Retinal pigment epithelial cell (primary cell): ENCODE measurements at places on chromosomes 5 and 9.

DNA sequence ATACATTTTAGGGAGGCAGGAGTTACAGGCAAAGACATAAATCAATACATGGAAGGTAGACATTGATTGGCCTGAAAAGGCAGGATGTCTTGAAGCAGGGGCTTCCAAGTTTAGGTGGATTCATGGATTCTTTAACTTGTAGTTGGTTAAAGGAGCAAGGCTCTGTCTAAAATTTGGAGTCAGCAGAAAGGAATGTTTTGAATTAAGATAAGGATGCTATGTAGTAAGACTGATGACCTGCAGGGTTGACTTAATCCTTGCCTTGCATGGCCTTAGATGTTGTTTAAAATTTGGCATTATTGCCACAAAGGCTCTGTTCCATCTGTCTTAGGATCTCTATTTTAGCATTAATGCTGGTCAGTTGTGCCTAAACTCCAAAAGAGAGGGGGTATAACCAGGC, 171.3 kb downstream of the C5orf15 start:
- no peak for DNase-seq

DNA sequence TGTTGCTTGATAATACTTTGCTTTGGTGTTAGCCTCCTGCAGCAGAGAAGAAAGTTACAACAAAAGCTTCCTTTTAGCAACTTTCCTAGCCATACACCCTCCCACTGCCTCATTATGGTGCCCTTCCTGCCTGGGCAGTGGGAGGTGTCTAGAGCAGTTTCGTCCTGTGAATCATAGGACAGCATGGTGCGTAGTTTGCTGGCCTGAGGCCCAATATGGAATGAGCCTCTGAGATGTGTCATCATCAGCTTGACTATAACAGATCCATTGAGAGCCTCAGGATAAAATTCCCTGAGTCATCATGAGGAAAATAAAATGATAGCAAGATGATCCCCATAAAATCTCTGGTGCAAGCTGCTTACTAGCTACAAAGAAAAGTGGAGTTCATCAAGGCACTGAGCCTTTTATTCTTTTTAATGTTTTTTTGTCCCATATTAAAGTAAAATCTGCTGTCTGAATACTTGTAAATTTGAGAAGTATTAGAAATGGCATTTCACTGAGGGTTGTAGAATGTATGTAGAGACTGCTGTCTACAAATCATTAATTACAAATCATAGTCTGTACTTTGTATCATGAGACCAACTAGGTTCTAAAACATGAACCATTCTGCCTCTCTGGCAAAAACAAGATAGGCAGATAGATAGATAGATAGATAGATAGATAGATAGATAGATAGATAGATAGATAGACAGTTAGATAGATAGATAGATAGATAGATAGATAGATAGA, 303.0 kb upstream of the PDE4D start:
- DNase-seq: peak; percentile 67

- no peak for DNase-seq
Measured at GRCh38 chr9:29865764-29866313, 2292.6 kb upstream of the C9orf72 start.

- DNase-seq: no peak
Measured at GRCh38 chr9:93473411-93473810, 20.0 kb upstream of the FAM120AOS start.

- DNase-seq: no peak
Measured at GRCh38 chr9:92385001-92385400, 19.4 kb downstream of the OGN start.

GRCh38 chr9:132042324-132042723, 37.3 kb downstream of the MED27 start:
- peak; percentile 55 for DNase-seq

DNA sequence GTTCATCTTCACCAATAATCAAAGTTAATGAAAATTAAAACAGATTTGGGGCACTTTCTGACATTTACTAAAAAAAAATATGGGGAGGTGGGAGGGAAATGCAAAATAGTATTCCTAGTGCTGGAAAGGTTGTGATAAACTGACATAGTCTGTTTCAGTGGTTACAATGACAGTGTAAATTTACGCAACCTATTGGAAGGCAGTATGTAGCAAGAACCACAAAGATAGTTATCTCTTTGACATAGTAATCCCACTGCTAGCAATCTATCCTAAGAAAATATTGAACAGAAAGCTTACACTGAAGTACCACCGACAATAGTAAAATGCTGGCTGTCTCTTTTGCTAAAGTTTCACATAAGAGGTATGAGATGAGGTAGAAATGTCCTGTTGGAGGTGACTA, 15.1 kb upstream of the EPB41L4B start:
- no peak for DNase-seq

DNA sequence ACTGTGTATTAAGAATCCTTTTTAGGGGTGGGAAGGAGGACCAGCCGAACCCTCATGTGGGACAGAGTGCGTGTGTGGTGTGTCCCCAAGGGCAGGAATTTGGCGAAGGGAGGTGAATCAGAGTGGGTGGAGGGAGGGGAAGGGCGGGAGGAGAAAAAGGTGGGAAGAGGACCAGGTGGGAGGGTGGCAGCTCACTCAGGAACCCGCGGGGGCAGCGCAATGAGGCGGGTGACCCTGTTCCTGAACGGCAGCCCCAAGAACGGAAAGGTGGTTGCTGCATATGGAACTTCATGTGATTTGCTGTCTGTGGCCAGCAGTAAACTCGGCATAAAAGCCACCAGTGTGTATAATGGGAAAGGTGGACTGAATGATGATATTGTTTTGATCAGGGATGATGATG, 8.8 kb upstream of the POLR1E start:
- DNase-seq: no peak

GRCh38 chr5:90987726-90988125, 395.4 kb downstream of the ARRDC3 start:
- DNase-seq: no peak

GRCh38 chr5:119417891-119418605, 34.2 kb upstream of the HSD17B4 start:
- DNase-seq: peak; percentile 92

DNA sequence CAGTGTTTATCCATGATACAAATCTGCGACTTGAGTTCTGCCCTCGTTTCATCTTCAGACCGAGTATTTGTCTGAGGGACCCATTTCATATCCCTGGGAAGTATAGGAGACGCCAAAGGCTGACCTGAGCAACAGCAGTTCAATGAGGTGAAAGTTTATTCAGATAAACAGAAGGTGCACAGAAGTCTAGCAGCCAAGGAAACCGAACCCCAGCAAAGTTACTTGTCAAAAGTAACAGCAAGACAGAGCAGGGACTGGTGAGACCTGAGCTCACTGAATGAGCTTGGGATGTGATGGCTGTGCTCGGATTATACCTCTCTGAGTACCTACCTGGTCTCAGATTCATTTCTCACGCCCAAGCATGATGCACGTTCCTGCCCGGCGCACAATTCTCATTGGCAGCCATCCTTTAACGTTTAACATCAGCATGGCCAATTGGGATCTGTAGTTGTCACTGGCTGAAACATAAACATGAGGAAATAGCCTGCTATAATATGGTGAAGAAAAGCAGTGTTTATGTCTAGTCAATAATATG, 599 bp downstream of the LYRM7 start:
- DNase-seq: no peak

DNA sequence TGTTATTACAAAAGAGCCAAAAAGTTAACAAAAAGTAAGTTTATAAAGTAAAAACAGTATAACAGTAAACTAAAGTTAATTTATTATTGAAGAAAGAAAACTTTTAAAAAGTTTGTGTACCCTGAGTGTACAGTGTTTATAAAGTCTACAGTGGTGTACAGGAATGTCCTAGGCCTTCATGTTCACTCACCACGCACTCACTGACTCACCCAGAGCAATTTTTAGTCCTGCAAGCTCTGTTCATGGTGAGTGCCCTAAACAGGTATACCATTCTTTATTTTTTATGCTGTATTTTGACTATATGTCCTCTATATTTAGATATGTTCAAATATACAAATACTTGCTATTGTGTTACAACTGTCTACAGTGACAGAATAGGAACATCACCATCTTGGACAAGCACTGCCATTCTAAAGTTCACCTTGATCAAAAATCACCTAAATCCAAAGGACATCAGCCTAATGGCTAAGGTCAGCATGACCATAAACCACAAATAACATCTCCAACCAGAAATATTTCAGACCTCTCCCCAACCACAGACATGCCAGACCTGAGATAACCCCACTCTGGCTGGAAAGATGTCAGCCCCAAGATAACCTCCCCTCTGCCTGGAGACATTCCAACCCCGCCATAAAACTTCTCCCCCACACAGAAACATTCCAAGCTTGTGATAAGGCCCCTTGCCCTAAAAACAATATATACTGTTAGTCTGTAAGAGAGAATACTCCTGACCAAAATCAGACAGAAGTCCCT, 56.1 kb downstream of the AGXT2 start:
- DNase-seq: no peak

DNA sequence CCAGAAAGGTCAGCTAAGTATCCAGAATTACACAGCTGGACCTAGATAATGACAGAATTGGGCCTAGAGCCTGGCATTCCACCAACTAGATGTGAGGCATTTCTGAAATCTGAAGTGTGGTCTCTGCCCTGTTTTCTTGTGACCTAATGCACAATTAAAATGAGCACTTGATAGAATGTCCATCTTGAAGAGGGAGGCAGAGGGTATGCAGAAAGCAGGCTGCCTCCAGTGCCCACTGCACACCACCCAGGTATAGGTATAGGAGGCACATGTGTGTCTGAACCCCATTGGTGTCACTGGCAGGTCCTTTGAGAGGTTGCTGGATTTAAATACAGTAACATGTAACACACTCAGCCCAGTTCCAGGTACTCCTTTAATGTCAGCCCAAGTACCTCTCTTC, 2.4 kb downstream of the MTAP start:
- no peak for DNase-seq

- DNase-seq: no peak
Measured at GRCh38 chr5:174222891-174223290, 177.4 kb downstream of the NSG2 start.

DNA sequence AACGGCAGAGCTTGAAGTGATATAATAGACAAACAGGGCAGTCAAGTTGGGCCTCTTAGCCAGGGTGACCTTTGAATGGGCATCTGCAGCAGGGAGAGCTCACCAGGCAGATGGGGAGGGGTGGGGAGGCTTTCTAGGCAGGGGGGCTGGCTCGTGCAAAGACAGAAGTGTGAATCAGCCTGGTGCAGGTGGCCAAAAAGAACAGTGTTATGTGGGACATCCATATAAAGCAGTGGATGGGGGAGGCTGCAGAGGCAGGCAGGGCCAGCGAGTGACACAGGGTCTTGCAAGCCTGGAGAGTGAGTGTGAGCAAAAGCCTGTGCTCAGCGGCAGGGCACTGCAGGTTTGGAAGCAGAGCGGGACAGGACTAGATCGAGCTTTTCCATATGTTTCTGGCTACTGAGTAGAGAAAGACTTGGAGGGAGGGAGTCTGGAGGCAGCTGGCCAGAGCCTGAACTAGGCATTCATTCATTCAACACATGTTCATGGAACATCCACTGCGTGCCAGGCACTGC, 14.2 kb upstream of the TTLL11 start:
- DNase-seq: no peak

DNA sequence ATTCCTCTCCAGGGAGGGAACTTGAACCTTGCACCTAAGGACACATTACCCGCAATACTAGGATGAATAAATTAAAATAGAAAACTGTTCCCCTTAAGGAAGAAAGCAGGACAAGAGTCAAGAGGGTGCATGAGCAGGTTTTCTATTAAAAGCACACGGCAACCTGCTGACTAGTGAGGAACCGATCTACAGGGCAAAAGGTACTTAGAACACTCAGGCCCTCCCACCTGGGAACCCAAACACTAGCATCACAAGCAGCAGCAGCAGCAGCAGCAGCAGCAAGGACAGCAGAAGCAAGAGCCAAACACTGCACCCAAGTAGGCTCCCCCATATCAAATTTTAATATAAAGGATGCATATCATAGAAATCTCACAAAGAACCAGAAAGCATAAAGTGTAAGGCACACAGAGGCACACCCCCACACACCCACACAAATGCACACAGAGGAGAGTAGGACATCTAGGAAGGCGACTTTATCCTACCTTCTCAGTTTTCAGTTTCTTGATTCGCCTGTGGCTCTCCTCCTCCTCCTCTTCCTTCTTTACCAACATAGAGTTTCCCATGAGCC, 2.8 kb downstream of the ZNF608 start:
- DNase-seq: no peak

DNA sequence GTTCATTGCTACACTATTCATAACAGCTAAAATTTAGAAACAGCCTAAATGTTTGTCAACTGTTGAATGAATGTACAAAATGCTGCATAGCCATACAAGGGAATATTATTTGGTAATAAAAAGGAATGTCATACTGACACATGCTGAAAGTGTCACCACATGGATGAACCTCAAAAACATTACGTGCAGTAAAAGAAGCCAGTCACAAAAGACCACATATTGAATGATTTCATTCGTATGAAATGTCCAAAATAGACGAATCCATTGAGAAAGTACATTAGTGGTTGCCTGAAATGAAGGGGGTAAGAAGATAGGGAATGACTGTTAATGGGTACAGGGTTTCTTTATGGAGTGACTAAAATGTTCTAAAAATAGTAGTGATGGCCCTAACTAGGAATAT, 11.6 kb upstream of the ECM2 start:
- no peak for DNase-seq

DNA sequence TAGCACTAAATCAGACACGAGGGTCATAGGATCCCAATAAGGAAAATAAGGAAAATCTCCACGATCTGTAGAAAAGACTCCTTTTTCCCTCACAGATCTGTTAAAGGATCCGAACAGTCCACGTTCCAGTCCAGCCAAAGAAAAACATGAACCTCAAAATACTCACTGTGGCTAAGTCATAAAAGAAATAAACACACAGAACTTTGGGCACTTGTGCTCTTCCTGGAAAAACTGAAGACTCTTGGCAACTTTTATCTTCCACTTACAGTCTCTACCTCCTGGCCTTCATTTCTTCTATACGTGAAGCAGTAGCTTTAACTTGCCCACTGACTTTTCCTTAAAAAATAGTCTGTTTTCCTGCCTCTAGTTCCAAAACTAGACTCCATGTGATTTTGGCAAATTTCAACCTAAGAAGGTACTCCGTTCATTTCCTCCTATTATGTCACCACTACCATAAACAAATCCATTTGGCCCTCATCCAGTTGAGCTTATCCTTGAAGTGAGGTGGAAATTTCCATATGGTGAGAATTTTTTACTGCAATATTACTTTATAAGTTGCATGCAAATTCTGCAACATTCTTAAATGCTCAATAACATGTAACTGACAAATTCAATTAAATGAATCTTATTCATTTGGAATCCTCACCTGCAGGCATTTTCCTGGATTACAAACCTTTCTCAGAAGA, 5.3 kb upstream of the LHFPL2 start:
- DNase-seq: no peak

DNA sequence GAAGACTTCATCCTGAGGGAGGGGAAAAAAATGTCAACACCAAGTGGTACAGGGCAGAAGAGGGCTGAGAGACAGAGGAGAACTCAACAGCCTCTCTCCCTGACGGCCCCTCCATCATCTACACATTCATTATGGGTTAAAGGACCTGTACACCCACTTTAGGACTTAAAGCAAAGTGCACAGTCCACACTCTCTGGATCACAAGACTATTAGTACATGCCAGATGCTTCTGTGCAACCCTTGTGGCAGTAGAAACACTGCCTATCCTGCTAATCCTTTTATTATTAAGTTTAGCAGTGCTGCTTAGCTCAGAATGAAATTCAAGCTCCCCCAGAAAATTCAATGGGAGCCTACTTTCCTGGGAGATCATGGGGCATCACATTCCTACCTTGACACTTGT, 1.9 kb downstream of the FRMD3 start:
- DNase-seq: peak; percentile 30
